ENCODE measurements at places on chromosomes 1 and 21.
A peak's percentile ranks its signal among the peaks of the same experiment; 100 is the strongest.

- peak; percentile 2 for DNase-seq
Measured at GRCh38 chr1:204828352-204828850, 42.3 kb upstream of the NFASC start.

DNA sequence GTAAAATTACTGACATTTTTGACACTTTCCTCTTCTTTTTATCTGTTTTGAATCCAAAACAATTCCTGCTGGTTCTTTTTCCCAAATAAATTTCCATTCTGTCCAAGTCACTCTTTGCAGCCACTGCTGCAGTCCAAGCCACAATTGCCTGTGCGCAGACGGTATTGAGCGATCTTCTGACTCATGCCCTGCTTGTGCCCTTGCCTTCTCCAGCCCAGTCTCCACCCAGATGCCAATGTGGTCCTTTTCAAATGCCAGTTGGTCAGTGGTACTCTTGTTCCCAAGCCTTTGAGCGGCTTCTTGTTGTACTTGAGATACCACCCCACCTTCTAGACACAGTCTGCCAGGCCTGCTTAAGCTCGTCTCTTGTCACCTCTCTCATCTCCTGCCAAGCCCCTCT, 78.9 kb downstream of the CAMTA1 start:
- DNase-seq: no peak

DNA sequence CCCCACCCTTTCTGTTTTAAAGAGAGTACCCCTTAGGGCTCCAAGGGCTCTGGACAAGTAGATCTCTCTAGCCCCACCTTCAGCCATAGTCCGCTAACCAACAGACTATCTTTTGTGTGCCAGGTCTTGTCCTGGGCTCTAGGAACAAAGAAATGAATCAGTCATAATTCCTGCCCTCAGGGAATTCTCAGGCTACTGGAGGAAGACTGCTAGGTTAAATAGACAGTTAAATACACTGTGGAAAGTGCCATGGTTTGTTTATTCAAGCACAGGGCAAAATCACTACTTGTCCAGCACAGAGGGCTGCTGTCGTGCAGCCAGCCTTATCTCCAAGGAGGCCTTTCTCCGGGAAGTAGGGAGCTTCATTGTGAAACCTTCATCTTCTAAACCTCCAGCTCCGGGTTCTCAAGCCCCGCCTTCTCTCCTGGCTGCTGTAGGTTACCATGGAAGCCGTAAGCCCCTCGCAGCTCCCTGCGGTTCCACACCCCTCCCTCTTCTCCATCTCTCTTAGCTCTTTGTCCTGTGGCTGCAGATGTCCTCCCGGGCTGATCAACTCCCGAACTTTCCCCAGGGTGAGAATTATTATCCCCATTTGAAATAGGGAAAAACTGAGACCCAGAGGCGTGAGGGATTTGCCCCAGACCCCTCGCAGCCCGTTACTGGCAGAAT, 29.8 kb downstream of the SHISAL2A start:
- no peak for DNase-seq

DNA sequence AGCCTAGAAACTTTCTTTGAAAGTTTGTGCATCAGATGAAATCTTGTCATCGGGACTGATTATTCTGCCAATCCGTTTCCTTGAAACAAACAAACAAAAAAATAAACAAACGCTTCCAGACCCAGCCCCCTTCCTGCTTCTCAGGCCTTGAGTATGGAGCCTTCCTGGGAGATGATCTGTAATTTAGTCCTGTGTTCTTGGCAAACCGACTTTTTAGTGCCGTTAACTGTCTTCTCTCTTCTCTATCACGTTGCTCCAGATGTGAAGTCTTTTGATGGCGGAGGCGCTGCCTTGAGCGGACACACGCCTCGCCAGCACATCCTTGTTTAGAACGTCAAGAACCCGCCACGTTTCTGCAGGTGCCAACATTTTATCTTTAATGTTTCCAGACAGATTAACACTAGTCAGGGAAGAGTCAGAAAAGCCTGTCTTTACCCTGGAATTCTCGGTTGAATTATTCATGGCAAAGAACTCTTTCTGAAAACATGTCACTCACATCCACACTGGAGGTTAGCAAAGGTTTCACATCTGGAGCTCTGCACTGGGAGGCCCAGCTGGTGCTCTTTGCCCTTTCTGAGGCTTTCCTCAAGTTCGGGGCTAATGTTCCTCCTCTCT, 265.7 kb upstream of the C1orf174 start:
- no peak for DNase-seq

DNA sequence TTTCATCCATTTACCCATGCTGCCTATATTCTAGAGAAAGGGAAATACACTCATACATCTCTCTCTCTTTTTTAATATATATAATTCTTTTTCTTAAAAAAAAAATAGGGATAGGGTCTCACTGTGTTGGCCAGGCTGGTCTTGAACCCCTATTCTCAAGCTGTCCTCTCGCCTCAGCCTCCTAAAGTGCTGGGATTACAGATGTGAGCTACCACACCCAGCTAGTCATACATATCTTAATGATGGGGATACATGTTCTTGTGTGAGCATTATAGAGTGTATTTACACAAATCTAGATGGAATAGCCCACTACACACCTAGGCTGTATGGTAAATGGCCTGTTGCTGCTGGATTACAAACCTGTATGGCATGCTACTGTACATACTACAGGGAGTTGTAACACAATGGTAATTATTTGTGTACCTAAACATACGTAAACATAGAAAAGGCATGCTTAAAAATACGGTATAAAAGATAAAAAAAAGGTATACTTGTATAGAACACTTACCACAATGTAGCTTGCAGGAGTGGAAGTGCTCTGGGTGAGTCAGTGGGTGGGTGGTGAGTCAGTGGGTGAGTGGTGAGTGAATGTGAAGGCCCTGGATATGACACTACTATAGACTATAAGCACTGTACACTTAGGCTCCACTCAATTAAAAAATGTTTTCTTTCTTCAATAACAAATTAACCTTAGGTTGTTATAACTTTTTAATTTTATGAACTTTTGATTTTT, 72.9 kb downstream of the IVNS1ABP start:
- DNase-seq: no peak

GRCh38 chr1:45974541-45975269, 157.7 kb downstream of the PIK3R3 start:
- DNase-seq: no peak

DNA sequence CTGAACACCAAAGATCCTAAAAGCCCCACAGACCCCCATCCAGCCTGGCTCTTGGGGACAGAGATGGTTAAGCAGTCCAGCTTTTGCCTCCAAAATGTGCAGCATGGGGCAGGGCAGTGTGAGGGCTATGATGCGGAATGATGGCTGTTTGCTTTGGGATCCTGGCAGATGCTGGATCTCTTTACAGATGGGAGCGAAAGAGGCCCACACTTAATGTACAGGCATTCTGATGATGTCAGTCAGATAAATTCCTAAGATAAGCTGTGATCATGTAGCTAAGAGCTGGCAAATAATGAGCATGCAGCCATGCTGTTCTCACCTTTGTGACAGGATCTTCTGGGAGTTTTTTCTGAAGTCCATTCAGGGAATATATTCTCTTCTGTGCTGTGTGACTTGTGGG, 17.6 kb upstream of the KCNQ4 start:
- no peak for DNase-seq

DNA sequence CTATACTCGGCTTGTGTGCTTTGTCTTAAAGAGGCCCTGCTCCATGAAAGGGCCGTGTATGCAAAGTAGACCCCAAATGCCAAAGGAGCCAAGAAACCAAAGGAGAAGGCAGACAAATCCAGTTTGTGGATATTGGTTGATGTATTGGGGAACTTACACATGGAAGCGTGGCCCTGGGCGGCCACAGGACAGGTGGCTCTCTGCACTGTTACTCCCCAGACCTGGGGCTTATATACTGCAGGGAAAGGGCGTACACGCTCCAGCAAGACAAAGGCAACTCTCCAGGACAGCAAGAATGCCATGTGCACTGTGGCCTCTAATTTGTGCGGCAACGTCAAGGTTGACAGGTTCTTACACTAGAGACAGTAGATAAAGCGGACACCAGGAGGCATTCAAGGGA, 24.8 kb downstream of the RSPH1 start:
- no peak for DNase-seq

GRCh38 chr1:76090283-76091203, 16.0 kb downstream of the ST6GALNAC3 start:
- DNase-seq: no peak

GRCh38 chr1:1199141-1199960, 7.0 kb downstream of the TNFRSF18 start:
- no peak for DNase-seq

GRCh38 chr1:238293075-238293474, 402.4 kb upstream of the ZP4 start:
- DNase-seq: no peak

GRCh38 chr1:233289676-233290075, 5.8 kb downstream of the PCNX2 start:
- DNase-seq: no peak

- no peak for DNase-seq
Measured at GRCh38 chr21:31136891-31137290, 98.6 kb upstream of the KRTAP19-8 start.

DNA sequence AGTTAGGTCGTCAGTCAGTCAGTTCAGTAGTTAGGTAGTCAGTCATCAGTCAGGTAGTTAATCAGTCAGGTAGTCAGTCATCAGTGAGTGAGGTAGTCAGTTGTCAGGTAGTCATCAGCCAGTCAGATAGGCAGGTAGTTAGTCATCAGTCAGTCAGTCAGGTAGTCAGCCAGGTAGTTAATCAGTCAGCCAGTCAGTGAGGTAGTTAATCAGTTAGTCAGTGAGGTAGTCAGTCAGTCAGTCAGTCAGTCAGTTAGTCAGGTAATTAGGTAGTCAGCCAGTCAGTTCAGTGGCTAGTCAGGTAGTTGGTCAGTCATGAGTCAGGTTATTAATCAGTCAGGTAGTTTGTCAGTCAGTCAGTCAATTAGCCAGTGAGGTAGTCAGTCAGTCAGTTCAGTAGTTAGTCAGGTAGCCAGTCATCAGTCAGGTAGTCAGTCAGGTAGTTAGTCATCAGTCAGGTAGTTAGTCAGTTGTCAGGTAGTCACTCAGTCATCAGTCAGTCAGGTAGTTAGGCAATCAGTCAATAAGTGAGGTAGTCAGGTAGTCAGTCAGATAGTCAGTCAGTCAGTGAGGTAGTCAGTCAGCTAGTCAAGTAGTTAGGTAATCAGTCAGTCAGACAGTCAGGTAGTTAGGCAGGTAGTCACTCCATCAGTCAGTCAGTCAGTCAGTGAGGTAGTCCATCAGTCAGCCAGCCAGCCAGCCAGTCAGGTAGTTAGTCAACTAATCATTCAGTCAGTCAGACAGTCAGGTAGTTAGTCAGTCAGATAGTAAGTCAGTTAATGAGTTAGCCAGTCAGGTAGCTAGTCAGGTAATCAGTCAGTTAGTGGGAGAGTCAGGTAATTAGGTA, 16.2 kb downstream of the KRTAP10-1 start:
- DNase-seq: no peak

GRCh38 chr1:89453123-89453972, 71.3 kb upstream of the LRRC8B start:
- DNase-seq: no peak

GRCh38 chr21:9767592-9768375, 753.6 kb upstream of the TPTE start:
- no peak for DNase-seq

GRCh38 chr1:192104852-192105251, 53.4 kb upstream of the RGS18 start:
- DNase-seq: no peak

DNA sequence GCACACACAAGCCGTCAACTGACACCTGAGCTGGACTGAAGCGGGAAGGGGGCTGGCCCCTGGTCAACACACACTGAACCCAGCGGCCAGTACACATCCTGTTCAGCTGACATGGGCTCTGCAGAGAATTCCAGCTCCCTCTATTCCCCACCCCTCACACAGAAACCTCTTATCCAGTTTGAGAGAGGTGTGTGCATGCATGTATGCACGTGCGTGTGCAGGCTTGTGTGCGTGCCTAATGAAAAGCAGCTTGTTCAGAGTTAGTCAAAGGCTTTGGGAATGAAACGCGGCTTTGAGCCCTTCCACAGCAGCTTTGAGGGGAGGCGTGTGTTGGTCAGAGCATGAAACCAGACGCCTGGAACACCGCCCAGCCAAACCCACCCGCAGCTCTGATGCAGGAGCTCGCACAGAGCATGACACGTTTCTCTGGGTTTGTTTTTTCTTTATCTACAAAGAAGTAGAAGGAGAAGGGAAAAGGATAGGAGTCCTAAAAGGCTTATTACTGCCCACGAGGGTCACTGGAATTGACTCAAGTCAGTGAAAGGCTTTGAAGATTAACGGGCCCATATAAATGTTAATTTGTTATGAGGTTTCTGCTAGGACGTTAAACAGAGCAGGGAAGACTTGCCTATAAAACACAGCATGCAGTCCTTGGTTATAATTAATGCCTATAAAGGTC, 184.2 kb downstream of the ETS2 start:
- no peak for DNase-seq

GRCh38 chr21:29056005-29056404, 17.4 kb downstream of the CCT8 start:
- no peak for DNase-seq

- no peak for DNase-seq
Measured at GRCh38 chr1:53349369-53349835, 21.5 kb upstream of the LRP8 start.

DNA sequence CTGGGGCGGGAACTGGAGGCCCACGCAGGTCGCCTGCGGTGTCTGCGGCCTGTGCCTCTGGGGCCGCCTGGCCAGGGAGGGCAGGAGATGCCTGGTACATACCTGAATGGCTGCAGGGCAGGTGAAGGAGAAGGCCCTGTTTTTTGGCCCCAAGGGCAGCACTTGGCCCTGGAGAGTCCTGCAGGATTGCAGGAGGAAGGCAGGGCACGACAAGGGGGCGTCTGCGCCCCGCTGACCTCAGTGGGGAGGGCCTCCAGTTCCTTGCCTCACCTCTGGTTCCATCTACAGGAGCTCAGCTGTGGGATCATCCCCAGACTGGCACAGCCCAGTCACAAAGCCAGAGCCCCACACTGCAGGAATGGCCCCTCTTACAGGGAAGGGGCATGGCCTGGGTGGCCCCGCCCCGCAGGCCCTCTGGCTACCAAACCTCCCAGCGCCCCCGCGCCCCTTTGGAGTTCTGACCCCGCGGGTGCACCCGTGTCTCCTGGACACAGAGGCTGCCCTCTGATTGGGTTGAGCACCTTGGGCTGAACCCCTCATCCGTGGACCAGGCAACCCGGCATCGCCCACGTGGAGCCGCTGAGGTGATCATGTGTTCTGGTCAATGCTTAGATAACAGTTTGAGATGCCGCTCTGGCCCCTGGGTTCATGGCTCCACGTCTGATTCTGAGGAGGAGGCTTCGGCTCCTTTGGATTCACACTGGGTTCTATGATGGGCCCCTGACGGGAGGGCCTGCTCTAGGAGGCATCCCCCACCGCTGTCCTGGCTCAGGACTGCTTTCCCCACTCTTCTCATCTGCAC, 1.3 kb upstream of the PEX10 start:
- DNase-seq: no peak
